ENCODE measurements at places on chromosomes 13 and 19.

- no peak for DNase-seq
These were observed 24.4 kb upstream of the CACNA1A start for GRCh38 chr19:13530720-13531119.

GRCh38 chr13:50989476-50989875, 79.9 kb downstream of the RNASEH2B start:
- no peak for DNase-seq

DNA sequence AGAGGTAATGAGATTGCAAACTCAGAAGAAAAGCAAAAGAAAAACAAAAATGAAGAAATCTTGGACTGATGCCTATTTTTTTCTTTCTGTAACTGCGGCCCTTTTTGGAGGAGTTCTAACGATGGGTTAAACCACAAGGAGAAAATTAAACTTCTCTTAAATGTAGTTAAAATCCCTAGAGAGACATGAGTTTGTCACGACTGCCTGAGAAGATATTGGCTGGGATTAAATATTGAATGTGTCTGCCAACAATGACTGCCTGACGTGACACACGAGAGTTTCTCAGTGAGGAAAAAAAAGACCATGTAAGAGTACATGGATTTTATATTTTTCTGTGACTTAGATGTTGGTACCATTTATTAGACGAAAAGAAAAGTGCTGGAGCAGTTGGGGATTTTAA, 1013.4 kb downstream of the PCDH9 start:
- DNase-seq, result no peak

DNA sequence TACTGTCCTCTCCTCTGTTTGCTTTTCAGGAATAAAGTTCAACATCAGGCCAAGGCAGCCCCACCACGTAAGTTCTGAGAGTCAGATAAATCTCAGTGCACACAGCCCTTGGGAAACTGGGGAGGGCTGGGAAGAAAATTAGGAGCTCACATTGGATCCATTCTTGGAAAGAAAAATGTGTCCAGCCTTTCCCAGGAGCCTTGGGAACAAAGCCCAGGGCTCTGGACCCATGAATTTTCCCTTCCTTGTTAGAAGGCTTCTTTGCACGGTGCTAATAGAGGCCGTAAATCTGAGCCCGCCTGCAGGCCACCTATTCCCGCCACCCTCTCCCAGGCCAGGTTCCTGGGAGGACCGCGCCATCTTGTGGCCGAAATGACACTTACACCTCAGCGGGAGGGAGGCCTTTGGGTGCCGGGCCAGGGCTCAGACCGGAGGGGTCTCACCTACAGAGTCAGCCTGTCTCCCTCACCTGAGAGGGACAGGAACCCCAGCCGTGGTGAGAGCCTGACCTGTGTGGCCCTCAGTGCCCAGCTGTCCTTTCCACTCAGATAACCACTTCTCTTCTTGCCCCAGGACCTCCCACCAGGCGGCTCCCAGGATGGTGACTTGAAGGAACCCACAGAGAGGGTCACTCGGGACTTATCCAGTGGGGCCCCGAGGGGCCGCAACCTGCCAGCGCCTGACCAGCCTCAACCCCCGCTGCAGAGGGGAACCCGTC, 25.1 kb upstream of the KCTD15 start:
- DNase-seq, result peak; percentile 69

GRCh38 chr13:31134039-31134711, 27.5 kb downstream of the HSPH1 start:
- DNase-seq, result no peak

DNA sequence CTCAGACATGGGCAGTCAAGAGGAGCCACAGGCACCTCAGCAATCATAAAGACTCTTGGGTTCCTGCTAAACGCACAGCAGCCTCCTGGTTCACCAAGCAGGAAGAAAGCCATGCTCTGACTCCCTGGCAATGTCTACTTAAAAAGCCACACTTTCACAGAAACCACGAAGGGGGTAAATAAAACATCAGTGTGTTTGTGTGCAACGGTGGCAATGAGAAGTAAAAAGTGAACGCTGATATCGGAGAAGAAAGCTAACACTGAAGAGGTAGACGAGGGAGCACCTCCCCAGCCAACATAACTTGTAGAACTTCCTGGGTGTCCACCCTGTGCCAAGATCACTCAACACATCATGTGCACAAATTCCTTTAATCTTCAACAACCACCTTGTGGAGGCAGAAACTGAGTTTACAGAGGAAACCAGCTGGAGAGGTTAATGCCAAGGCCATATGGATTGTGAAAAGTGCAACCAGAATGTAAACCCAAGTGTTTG, 30.2 kb downstream of the HSPH1 start:
- no peak for DNase-seq

DNA sequence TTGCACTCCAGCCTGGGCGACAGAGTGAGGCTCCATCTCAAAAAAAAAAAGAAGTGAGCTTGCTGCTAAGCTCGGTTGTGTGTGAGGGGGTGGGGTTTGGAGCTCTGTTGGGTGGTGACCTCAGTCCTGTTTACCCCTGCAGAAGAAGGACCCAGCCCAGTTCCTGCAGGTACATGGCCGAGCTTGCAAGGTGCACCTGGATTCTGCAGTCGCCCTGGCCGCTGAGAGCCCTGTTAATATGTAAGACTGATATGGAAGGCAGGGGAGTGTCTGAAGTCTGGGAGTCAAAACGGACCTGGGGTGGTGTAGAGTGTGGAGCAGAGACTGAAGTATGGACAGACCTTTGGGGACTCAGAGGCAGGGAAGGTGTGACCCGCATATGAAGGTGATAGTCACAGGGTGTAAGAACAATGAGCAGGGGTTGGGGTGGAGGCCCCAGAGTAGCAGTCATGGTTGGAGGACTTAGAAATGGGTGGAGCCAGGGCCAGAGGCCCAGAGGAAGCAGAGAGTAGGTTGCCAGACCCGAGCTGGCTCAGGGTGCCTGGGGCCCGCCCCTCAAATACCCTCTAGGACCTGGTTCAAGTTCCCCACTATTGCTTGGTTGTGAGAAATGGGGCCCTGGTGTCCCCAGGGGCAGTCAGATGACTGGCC, 13.2 kb downstream of the CLASRP start:
- DNase-seq, result no peak

DNA sequence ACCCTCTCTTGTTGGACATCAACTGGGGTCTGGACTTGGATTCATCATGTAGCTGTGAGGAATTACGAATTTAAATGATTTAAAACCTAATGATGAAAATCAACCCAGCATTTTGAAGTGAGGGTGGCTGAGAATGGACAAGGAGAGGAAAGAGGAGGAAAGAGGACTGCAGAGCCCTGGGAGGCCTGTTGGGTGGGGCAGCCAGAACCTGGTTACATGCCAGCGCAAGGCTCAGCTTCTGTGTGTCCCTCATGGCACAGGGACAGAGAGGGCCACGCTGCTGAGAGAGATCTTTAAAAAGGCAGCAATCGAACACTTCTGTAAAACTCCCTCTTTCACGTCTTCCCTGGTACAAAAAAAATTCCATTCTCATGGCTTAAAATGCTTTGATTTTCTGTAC, 292.7 kb downstream of the MYO16 start:
- no peak for DNase-seq

DNA sequence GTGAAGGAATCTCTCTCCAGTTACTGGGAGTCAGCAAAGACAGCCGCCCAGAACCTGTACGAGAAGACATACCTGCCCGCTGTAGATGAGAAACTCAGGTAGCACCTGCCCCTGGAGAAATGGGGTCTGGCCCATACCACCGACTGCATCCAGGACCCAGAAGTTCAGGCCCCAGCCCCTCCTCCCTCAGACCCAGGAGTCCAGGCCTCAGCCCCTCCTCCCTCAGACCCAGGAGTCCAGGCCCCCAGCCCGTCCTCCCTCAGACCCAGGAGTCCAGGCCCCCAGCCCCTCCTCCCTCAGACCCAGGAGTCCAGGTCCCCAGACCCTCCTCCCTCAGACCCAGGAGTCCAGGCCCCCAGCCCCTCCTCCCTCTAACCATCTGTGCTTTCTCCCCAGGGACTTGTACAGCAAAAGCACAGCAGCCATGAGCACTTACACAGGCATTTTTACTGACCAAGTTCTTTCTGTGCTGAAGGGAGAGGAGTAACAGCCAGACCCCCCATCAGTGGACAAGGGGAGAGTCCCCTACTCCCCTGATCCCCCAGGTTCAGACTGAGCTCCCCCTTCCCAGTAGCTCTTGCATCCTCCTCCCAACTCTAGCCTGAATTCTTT, 3.0 kb downstream of the APOC2 start:
- DNase-seq, result no peak

DNA sequence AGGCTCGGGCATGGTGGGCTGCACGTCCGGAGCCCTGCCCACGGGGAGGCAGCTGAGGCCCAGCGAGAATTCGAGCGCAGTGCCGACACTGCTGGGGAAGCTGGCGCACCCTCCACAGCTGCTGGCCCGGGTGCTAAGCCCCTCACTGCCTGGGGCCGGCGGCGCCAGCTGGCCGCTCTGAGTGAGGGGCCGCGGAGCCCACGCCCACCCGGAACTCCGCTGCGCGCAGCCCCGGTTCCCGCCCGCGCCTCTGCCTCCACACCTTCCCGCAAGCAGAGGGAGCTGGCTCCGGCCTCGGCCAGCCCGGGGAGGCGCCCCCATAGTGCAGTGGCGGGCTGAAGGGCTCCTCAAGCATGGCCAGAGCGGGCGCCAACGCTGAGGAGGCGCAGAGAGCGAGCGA, 2080.4 kb downstream of the PCDH9 start:
- DNase-seq, result no peak
